ENCODE measurements at places on chromosomes 7 and 10. TPM values are rescaled to one million over a fixed set of nuclear protein-coding genes. Genes with fewer than 3 reads are reported as not detected.

Gene RAPGEF5
- total RNA-seq, result 8.3 TPM

Gene NEBL
- total RNA-seq, result 4.6 TPM

Gene NKX2-3
- not detected for total RNA-seq

Gene FKBP6
- not detected for total RNA-seq

Gene PAPSS2
- 24.4 TPM for total RNA-seq

Gene OR2A42
- total RNA-seq, result not detected

Gene UNC5B
- total RNA-seq, result 0.65 TPM

Gene HTR7
- 0.06 TPM for total RNA-seq

Gene C10orf90
- total RNA-seq, result not detected

Gene MMRN2
- total RNA-seq, result 0.17 TPM

Gene C7orf33
- total RNA-seq, result not detected

Gene BICC1
- 150 TPM for total RNA-seq

Gene CDH23
- under 0.01 TPM for total RNA-seq

Gene TAS2R16
- total RNA-seq, result not detected

Gene NKX1-2
- total RNA-seq, result not detected

Gene RBM20
- 0.07 TPM for total RNA-seq

Gene MMD2
- total RNA-seq, result not detected

Gene A1CF
- total RNA-seq, result not detected

Gene VWDE
- total RNA-seq, result 0.12 TPM

Gene CYP2C19
- total RNA-seq, result not detected

Gene PBLD
- 1.3 TPM for total RNA-seq

Gene CPVL
- 31.3 TPM for total RNA-seq

Gene ARHGAP19
- total RNA-seq, result 8.8 TPM

Gene SHTN1
- total RNA-seq, result 15.9 TPM

Gene SLC18A3
- not detected for total RNA-seq

Gene SPDYE16
- not detected for total RNA-seq

Gene INMT
- total RNA-seq, result not detected

Gene DDC
- total RNA-seq, result 0.29 TPM

Gene GDF10
- total RNA-seq, result not detected

Gene NANOS1
- total RNA-seq, result 3.9 TPM

Gene FMC1
- 6.0 TPM for total RNA-seq

Gene ZSCAN25
- total RNA-seq, result 11.0 TPM

Gene TAX1BP1
- total RNA-seq, result 63.1 TPM

Gene LBX1
- not detected for total RNA-seq

Gene UNCX
- 0.65 TPM for total RNA-seq

Gene TBC1D12
- total RNA-seq, result 9.8 TPM

Gene SLC26A3
- total RNA-seq, result not detected

Gene MBL2
- total RNA-seq, result not detected

Gene ZNF37A
- 3.7 TPM for total RNA-seq

Gene PLA2G12B
- total RNA-seq, result not detected

Gene NEUROG3
- not detected for total RNA-seq

Gene UTF1
- not detected for total RNA-seq

Gene SPDYE5
- not detected for total RNA-seq

Gene SPDYE6
- not detected for total RNA-seq

Gene TAS2R3
- total RNA-seq, result 0.35 TPM

Gene TRPV6
- 0.29 TPM for total RNA-seq

Gene VPS50
- total RNA-seq, result 16.2 TPM

Data from epithelial cell of proximal tubule (primary cell).